ENCODE measurements at places on chromosomes 3 and 15.

DNA sequence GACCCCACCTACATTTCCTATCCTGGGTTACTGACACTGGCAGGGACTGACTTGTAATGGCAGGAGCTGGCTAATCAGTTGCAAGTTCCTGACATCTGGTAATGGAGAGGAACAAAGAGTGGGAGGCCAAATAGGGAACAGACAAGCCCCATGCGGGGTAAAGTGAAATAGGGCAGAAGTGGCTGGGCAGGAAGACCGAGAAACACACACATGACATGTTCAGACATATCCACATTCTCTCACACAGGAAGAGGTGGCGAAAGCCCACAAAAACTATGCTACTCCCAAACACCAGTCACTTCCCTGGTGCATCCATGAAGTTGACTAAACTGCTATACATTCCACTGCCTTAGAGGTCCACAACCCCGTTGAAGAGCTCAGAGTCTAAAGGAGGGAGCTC, 394.1 kb upstream of the TBL1XR1 start:
- peak; percentile 38 for DNase-seq

- DNase-seq = peak; percentile 86
These were observed at the start of gene NCKIPSD for GRCh38 chr3:48685603-48686511. Gene NCKIPSD (minus strand): TSS chr3:48685915. CDS start chr3:48685807, 108 bp downstream.

DNA sequence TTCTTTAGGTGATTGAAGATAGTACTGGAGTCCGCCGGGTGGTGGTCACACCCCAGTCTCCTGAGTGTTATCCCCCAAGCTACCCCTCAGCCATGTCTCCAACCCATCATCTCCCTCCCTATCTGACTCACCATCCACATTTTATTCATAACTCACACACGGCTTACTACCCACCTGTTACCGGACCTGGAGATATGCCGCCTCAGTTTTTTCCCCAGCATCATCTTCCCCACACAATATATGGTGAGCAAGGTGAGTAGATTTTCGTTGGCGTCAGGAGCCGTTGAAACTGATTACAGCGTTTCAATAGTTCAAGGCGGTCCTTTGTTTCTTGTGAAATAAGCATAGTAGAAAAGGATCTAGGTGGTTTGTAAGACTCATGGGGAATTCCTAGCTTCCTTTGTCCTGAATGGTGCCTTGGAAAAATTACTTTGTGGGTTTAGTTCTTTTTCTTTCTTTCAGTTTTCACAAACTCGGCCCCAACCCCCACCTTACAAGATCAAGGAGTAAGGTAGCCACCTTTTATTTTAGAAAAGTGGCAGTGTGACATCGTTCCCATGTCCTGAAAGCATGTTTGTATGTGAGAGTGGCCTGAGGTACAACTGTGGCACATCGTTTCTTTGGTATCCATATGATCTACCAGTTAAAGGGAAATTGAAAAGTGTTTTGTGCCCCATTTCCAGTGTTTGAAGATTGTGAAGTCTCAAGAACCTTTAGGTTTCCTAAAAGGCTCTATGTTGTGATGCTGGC, 200.6 kb downstream of the GHSR start:
- DNase-seq = no peak

GRCh38 chr15:32803631-32804030, 85.8 kb downstream of the GREM1 start:
- no peak for DNase-seq

GRCh38 chr3:122929188-122930062, 98.1 kb downstream of the SEMA5B start:
- DNase-seq = no peak

GRCh38 chr3:159322322-159322939, 520.6 kb downstream of the MFSD1 start:
- peak; percentile 46 for DNase-seq

DNA sequence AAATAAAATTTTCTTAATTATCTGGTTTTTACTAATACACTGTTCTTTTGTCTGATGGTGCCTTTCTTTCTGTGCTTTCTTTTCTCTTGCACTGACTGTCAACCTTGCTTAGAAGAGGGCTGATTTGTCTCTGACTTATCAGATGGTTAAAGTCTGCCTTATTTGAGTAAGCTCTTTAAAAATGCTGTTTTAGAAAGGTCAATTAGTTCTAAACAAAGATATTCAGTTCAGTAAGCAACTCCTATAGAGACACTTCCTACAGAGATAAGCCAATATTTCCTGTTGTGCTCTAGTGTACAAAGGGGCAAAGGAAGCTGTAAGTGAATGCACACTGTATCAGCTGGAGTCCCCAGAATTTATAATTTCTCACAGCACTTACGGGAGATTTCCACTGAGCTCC, 153.4 kb upstream of the TSPAN3 start:
- DNase-seq = no peak

- no peak for DNase-seq
These were observed 3.0 kb downstream of the TRIM59 start for GRCh38 chr3:160446522-160447056.

GRCh38 chr3:13140596-13140995, 67.4 kb upstream of the IQSEC1 start:
- no peak for DNase-seq

DNA sequence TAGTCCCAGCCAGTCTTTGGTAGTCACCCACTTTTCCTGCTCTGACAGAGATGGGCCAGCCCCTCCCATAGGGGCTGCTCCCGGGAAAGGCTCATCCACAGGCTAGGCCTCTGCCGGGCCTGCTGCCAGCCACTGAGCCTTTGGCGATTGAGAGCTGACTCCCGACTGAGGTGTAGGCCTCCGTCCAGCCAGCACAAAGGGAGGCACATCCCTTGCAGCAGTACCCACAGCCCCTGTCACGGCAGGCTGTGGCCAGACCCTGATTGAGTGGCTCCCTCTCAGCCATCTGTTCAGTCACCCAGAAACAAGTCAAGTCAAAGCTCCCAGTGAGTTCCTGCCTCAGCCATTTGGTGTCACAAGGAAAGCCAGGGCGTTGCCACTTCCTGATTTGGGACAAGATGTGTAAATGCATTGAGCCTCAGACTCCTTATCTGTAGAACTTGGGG, 6.2 kb upstream of the PAK6 start:
- DNase-seq = peak; percentile 19

DNA sequence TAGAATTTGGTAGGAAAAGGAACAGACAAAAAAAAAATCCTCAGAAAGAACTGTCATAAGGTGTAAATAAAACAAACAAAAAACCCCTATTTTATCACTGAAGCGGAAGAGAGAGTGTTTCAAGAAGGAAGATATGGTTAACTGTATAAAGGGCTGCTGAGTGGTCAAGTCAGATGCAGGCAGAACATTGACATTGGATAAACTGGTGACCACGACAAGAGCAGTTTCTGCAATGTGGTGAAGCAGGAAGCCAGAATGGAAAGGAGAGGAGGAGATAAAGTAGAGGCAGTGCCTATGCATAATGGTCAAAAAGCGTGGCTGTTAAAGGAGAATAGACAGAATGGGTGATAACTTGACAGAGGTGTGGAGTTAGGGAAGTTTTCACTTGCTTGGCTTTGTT, 75.3 kb downstream of the CYP19A1 start:
- DNase-seq = no peak

DNA sequence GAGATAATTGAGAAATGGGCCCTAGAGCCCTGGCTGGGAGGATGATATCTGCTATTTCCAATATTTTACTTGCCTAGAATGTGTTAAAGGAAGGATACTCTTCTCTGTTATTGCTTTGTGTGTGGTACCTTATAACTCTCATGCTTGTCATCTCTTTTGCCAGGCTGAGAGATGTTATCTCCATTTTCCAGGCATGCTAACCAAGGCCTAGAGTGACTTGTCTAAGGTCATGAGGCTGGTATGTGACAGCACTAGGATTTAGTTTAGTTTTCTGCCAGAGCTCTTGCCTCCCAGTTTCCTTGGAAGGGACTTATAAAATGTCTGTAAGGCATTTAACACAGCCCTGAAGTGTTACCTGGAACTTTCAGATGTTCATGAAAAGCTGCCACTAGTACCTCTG, 1.4 kb downstream of the CLK3 start:
- DNase-seq = no peak

DNA sequence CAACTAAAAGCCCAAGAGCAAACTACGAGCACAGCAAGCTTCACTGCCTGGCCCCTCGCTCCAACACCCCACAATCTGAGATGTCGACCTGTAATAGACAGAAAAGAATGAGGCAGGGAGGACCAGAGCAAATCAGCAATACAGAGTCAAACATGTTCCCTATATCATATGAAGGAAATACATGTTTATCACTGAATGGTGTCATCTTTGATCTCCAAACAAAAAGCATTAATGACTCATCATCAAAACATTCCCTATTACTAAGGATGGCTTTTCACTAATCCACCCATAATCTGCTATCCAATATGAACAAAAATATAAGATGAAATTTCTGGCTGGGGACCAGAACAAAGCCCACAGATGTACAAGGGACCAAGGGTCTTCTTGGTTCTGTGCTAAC, 34.7 kb downstream of the MYO5A start:
- no peak for DNase-seq

DNA sequence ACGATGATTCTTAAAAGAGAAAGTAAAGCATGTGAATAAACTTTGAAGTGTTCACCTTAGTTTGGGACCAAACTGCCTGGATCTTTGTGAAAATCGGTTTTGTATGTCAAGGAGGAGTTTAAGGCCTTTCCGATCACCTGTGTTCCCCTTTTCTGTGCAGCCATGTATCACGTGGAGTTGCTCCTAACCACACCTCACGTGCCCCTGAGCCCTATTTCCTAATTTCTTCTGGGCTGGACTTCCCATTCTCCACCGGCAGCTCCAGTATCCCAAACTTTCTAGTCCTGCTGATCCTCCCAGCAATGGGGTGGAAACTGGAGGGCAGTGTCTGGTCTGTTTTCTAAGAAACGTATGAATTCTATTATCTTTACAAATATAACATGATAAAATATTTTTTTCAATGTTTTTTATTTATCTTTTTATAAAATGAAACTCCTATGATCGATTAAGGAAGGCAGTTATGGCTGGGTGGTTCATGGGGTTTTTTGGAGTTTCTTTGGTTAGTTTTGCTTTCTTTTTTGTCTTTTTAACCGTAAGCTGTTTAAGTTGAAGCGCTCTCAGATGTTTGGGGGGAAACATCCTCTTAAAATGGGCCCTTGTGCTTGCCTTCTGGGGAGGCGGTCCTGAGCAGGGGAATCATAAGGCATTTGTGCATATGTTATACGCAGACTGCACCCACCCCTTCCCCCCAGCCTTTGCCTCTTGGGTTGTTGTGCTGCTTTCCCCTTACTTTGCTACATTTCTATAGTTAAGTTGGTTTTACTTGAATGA, 43.6 kb upstream of the WWTR1 start:
- DNase-seq = no peak

GRCh38 chr3:174220775-174221554, 638.2 kb upstream of the NAALADL2 start:
- no peak for DNase-seq

DNA sequence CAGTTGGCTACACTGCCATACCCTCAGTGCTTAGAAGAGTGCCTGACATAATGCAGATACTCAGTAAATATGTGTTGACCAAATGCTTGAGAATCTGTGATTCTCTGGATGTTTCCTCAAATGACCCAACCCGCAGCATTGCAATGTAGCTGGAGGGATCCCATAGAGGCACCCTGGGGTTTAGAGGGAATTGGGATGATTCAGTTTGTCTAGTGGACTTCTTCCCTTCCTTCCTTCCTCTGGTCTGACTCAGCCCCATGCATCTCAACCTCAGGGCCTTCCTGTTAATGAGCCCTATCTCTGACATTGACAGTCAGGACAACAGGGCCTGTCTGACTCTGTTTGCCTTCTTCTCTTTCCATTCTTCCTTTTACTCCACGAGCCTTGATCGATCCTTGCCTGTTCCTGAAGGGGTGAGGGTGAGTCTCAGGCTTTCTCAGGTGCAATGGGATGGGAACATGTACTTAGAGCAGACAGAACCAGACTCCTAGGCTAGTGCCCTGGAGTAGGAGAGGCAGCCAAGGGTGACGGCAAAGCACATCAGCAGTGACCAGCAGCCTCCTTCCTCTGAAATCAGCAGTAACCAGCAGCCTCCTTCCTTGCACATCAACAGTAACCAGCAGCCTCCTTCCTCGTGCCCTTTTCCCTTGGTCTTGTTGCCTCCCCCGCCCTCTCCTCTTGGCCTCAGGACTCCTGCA, 78.2 kb downstream of the DGKG start:
- DNase-seq = no peak

DNA sequence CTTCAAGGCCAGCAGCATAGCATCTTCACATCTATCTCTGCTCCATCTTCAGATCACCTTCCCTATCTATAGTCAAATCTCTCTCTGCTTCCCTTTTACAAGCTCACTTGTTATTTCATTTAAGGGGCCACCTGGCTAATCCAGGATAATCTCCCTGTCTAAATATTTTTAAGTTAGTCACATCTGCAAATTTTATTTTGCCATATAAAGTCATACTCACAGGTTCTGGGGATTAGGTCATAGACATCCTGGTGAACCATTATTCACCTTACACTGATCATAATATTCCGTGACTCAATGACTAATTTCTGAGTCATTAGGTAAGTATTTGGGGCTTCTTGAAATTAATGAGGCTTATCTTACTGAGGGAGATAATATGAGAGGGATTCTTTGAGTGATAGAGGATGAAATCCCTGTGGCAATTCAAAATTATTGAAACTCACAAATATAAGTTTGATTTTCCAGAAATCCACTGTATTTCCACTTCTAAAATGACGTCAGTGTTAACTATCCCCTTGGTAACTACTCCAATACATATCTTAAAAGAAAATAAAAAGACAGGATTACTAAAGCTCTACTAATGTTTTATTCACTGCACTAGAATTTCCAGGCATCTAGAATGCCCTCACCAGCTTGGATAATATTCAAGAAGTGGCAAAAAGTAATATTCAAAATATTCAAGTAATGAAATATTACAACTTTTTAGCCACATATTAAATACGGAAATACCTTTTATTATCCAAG, 93.7 kb upstream of the RBMS3 start:
- no peak for DNase-seq

GRCh38 chr15:73944161-73945129, 18.2 kb downstream of the LOXL1 start:
- no peak for DNase-seq

DNA sequence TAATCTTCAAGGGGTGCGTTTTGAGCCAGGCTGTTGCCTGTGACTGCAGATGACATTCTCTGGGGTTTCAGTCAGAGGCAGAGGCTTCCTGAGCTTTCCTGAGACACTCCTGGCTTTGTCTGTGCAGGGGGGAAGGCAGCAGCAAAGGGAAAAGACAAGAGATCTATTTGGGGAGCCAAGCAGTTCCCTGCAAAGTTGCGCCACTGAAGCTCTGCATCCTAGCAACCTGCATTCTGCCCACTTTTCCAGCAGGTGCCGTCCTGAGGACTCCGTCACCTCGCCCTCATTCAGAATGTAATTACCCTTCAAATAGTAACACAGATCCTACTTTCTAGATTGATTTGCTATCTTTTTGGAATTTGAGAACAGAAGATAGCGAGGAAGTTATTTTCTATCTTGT, 1.9 kb upstream of the TMEM158 start:
- DNase-seq = no peak

GRCh38 chr3:95719481-95719880, 1094.9 kb upstream of the EPHA6 start:
- no peak for DNase-seq

Data from NB4 (cell line).